Activated naive CD4-positive, alpha-beta T cell treated with Interleukin-2 at 50 U/mL for 16 hours (primary cell): ENCODE measurements at places on chromosomes 3 and 15.

GRCh38 chr3:30199096-30199759, 407.2 kb upstream of the TGFBR2 start:
- DNase-seq = peak; percentile 66

DNA sequence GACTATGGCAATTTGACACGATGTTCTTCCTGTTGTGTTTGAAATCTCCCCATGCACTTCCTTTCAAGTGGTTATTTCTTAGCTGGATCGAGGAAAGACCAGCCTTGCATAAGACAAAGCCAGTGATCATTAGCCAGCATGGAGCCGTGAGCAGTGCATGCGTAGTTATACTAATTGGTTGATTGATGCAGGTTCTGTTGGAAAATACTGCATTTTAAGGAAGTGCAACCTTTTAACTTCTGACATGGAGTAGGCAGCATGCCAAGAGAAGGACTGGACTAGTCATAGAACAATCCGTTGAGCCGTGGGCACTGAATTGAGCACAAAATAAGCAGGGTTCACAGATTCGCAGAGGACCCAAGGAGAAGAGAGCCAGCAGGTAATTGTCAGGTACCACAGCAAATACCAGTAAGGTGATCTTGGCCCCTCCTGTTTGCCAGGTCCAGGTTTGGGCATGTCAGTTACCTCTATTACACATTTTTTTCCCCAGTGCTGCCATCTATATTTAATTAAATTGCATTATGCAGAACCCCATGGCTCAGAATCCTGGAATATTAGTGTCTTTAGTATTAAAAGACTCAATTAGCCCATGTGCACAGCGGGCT, 29.0 kb upstream of the BCL6 start:
- no peak for DNase-seq

DNA sequence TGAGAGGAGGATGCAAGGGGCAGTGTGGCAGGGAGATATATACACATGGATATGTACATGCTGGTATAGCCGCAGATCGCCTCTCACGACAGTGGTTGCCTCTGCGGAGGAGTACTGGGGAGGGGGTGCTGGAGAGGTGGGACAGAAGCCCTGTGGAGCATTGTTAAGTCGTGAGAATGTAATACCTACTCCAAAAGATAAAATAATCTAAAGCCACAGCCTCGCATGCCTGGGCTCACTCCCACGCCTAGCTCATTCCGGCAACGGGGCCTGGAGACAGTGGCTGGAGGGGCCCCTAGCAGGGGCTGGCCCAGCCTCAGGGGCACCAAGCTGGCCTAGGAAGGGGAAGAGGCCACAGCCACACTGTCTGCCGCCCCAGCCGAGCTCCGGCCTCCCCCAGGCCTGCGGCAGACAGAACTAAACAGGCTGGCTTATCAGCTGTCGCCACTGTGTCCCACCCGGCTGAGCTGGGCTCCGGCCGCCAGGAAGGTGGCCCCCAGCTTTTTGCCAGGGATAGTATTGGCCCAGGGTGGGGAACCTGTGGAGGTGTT, 65.1 kb upstream of the LCTL start:
- no peak for DNase-seq

- no peak for DNase-seq
These were observed 22.3 kb downstream of the PRR20G start for GRCh38 chr3:127265581-127265981.

DNA sequence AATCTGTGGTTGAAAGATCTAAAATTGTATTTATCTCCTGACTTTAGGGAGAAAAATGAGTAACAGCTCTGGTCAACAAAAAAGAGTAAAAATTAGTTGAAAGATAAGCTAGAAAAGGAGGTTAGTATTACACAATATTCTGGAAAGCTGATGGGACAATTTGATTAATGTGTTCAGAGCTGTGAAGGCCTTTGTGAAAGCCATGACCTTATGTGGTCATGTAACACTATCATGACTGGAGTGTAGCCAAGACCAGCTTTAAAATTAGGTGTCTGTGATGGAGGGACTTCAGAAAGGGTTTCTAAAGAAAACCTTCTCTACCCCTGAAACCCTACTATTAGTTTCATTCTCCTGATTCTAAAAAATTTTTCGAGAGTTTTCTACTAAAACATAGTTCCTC, 127.2 kb downstream of the NFKBIZ start:
- no peak for DNase-seq

- DNase-seq = peak; percentile 53
These were observed 22.6 kb downstream of the SH3BP5 start for GRCh38 chr3:15309662-15310335.

- no peak for DNase-seq
These were observed 79.6 kb upstream of the DCBLD2 start for GRCh38 chr3:98980915-98981596.

- DNase-seq = no peak
These were observed 54.7 kb upstream of the TRAK1 start for GRCh38 chr3:42036483-42036823.

- no peak for DNase-seq
These were observed 1.2 kb downstream of the RTP1 start for GRCh38 chr3:187198490-187198889.

GRCh38 chr15:65930134-65930533, 60.8 kb downstream of the RAB11A start:
- no peak for DNase-seq

DNA sequence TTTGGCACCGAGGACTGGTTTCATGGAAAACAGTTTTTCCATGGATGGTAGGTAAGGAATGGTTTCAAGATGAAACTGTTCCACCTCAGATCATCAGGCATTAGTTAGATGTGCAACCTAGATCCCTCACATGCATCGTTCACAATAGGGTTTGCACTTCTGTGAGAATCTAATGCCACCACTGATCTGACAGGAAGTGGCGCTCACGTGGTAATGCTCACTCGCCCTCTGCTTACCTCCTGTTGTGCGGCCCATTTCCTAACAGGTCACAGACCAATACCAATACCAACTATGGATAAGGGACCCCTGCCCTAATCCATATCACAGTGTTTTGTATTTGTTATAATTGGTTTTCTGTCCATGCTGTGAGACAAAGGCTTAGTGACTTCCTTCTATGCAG, 58.9 kb downstream of the SLMAP start:
- peak; percentile 19 for DNase-seq

GRCh38 chr3:66642019-66642418, 141.2 kb upstream of the LRIG1 start:
- no peak for DNase-seq

DNA sequence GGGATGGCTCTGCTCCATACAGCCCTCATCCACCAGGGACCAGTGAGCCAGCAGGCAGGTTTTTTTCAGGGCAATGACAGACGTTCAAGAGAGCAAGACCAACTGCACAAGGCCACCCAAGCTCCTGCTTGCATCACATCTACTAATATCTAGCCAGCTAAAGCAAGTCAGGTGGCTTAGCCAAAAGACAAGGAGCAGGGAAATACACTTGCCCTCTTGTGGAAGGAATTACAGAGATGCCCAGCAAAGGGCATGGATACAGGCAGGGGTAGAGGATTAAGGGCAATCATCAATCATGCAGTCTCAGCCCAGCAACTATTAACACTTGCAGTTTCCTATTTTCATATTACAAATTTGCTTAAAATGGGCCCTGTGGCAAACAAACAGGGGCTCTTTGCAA, 81.5 kb upstream of the NTRK3 start:
- DNase-seq = no peak

DNA sequence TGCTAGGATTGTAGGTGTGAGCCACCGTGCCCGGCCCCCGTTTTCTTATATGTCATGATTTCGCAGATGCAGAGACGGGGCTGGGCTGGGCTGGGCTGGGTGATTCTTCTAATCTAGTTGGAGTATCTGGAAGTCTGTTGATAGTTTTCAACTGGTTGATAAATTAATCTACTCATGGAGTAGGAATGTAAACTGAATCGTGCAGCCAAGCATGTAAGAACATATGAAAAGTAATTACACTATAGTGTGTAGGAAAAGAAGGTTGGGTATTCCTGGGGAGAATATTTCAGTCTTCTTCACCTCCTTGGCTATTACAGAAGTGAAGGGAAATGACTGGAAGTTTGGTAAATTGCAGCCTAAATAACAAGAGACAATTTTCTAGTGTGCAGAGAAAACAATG, 82.6 kb upstream of the MAGI1 start:
- no peak for DNase-seq

GRCh38 chr15:51038162-51038973, 56.3 kb downstream of the TNFAIP8L3 start:
- no peak for DNase-seq

- DNase-seq = no peak
These were observed 988 bp upstream of the NFKBIZ start for GRCh38 chr3:101848326-101848725.

GRCh38 chr3:135172191-135172869, 377.3 kb downstream of the EPHB1 start:
- DNase-seq = no peak

- no peak for DNase-seq
These were observed 21.3 kb downstream of the PLOD2 start for GRCh38 chr3:146139586-146140110.

- DNase-seq = peak; percentile 58
These were observed 3.6 kb downstream of the KLHL6 start for GRCh38 chr3:183551930-183552329.

DNA sequence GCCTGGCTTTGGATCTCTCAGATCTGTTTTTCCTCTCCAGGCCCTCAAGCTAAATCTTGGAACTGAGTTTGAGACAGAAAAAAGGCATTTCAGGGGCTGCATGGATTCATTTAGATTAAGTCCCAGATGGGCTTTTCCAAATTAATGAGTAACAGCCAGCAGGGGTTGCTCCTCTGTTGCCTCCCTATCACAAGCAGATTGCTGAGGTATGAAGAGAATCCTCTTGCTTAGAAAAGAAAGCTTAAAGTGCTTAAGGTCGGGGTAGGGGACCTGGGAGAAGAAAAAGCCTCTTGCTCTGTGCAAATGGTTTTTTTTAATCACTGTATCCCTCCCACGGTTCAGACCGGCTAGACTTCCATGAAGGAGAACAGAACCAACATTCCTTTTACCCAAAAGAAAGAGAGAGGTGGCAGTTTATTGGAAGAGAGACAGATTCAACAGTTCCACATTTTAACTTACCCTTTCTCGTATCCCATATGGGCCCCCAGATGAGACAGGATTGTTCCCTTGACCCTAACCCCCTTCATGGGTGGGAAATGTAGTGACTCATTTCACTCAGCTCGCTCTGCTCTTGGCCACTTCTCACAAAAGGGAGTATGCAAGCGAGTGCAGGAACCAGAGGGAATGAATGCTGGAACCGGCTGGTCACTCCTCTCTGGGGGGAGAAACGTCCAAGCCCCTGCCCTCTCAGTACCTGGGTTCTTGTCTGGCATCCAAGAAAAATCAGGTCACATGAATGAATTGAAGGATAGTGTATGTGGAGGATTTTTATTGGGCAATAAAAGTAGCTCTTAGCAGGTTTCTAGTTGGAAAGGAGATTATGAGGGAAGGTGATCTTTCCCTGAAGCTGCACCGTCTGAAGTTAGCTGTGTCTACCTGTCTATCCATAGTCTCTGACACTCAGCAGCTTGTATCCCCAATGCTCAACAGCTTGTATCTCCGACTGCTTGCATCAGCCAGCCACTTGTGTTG, 745.2 kb downstream of the SI start:
- DNase-seq = no peak

- DNase-seq = no peak
These were observed 43.4 kb downstream of the MUC20 start for GRCh38 chr3:195763843-195764825.

DNA sequence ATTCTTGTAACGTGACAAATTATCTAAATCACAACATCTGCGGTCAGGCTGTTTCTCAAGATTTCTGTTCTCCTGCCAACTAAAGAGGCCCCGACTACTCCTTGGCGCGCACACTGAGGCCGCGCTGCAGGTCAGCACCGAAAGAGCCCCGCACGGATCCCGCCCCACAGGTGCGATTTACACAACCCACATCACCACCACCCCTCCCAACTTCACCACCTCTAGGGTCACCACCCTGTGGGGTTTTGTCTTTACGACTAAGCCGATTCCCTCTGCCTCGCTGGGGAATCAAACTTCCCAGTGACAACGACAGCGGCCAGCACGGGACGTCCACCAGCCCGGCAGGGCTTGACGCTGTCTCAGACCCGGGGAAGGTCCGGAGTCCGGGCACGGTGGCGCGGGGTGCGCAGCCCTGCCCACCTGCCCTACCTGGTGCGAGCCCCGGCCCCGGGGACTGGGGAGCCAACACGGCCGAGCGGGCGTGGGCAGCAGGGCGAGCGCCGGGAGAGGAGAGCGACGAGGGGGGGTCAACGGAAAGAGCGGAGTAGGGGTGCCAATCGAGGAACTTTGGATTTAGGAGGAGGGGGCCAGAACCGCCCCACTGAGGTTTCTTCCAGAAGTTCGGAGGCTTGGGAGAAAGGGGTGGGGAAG, 764 bp downstream of the UACA start:
- peak; percentile 2 for DNase-seq

GRCh38 chr15:76576523-76577279, 240.1 kb downstream of the ISL2 start:
- DNase-seq = no peak

GRCh38 chr3:102712896-102713295, 278.1 kb downstream of the ZPLD1 start:
- DNase-seq = no peak

DNA sequence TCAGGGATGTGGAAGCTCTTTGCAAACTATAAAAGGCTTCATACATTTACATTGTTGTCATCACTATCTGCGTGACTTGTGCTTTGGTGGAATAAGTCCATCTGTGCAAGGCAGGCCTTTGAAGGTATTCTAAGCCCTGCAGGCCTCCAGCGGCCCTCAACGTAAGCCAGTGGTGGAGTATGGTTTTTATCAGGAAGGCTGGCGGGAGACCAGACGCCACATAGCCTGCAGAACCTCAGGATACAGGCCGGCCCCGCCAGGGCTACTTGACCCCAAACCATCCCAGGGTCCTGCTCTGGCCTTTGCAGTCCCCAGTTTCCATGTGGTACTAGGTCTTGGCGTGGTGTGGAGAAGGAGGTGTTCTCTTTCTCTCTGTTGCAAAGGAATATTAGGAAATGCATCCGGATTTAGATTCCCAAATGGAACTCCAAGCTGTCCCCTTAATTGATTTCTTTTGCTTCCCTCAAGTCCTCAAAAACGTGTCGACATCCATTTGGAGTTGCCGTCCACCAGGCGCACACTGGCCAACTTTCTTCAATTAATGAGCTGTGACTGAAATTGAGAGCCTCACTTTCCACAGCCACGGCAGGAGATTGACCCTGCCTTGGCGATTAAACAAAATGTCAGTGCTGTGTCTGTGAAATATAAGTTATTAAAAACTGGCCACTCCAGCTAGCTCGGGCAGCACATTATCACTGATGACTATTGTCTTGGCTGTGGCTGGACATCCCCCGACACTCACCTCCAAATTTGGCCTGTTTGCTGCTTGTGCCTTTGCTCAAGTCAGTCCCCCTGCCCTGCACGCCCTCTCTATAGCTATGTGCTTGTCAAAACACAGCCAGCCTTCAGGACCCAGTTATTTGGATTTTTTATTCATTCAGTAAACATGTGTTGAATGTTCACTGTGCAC, 239.8 kb upstream of the TLE3 start:
- no peak for DNase-seq

DNA sequence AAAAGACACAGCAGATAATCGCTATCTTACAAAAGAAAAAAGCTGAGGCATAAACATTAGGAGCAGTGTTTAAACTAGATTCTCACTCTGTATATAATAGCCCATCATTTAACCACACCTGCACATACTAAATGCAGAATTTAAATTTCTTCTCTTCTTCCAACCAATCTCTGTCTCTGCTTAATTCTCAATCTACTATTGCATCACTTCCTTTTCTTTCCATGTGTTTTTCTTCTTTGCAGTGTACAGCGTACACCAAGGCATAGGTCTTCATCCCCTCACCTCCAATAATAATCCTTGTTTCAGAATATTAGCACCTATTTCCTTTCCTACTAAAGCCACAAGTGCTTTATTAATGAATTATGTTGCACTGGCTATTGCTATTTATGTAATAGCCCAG, 90.9 kb downstream of the NR1I2 start:
- no peak for DNase-seq
